Cerebellar cortex (tissue), 1 donor: ENCODE measurements at places on chromosomes 4 and X.
A peak's percentile ranks its signal among the peaks of the same experiment; 100 is the strongest.

GRCh38 chrX:150870487-150871340, 27.8 kb downstream of the CD99L2 start:
- DNase-seq: peak; percentile 39

GRCh38 chrX:50188859-50189600, 11.8 kb downstream of the AKAP4 start:
- no peak for DNase-seq

DNA sequence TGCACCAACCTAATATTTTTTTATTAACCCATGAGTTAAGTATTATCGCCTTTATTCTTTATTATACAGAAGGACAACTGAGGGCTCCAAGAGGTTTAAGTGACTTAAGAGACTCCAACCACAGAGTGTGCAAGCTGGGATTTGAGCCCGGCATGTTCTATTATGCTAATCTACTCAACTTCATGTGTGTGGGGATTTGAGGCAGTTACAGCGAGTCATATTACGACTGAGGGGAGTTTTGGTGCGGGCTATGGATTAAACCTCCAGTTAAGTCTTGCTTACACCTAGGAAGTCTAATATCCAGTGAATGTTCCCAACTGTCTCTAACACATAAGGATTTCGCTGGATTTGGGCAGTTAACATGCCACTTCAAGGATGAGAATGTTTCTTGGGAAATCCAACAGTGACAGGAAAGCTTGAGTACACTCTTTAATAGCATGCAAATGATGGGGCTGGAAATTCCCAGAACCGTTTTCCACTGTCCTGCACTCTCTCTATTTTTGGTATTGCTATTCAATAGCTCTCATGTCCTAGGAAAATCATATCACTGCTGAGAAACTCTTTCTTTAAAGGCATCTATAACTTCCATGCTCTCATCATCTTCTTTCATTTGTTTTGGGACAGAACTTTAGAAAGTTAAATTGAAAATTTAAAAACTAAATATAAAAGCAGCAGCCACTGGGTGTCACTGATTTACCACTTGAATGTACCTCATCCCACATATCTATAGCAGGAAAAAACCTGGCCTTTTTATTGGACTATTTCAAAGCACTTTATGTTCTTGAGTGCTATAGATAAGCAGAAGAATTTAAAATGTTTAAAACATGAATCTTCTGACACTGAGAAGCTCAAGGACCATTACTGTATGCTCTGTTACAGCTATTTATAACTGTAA, 165.1 kb upstream of the TTC29 start:
- no peak for DNase-seq

- DNase-seq: no peak
Measured at GRCh38 chrX:71103110-71103983, 3.2 kb downstream of the CXorf65 start.

- DNase-seq: no peak
Measured at GRCh38 chrX:123348468-123348867, 164.4 kb downstream of the GRIA3 start.
